NCI-H2081 treated with DMSO at 0.1 percent for 48 hours (cell line): ENCODE measurements at places on chromosomes 11 and 22.
A peak's percentile ranks its signal among the peaks of the same experiment; 100 is the strongest.

GRCh38 chr11:121138259-121138658 is 37.2 kb downstream of the TECTA start:
- DNase-seq = no peak

DNA sequence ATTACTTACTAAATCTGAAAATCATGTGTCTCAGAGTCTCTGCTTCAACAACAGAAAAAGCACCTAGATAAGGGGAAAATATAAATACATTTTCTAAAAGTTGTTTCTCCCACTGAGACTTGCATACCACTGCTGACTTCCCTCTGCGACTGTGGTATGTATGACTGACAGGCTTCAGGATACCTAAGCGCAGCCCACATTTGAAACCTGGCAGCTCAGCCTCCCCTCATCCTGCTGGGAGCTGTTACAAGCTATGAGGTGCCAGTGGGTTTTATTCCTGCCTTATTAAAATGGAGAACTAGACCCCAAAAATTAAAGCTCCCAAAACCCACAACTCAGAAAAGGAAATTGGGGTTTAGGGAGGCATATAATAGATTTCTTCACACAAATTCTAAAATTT is 133.6 kb downstream of the RAB38 start:
- no peak for DNase-seq

DNA sequence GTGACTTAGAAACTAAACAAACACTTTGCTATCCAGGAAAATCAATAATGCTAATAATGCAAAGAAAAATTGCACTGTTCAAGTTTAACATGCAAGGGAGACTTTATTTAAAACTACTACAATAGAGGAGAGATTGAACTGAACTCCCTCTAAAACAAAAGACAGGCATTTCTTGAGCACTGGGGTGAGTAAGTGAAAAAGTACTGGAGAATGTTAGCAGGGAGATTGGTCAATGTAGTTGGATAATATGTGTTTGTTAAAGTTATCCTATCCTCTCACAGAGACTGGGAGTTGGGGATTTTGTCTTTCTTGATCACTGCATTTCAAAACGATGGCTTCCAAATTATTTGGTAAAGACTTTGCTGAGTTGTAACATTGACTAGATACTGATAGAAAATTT is 77.6 kb downstream of the LUZP2 start:
- DNase-seq = no peak

- DNase-seq = no peak
These were observed 57.0 kb downstream of the PHF21A start for GRCh38 chr11:46064221-46064620.

- no peak for DNase-seq
These were observed 13.3 kb upstream of the CEP295 start for GRCh38 chr11:93648158-93648557.

- DNase-seq = no peak
These were observed 67.2 kb downstream of the MYO7A start for GRCh38 chr11:77195071-77195755.

- peak; percentile 12 for DNase-seq
These were observed 10.3 kb upstream of the MB start for GRCh38 chr22:35627267-35628041.

DNA sequence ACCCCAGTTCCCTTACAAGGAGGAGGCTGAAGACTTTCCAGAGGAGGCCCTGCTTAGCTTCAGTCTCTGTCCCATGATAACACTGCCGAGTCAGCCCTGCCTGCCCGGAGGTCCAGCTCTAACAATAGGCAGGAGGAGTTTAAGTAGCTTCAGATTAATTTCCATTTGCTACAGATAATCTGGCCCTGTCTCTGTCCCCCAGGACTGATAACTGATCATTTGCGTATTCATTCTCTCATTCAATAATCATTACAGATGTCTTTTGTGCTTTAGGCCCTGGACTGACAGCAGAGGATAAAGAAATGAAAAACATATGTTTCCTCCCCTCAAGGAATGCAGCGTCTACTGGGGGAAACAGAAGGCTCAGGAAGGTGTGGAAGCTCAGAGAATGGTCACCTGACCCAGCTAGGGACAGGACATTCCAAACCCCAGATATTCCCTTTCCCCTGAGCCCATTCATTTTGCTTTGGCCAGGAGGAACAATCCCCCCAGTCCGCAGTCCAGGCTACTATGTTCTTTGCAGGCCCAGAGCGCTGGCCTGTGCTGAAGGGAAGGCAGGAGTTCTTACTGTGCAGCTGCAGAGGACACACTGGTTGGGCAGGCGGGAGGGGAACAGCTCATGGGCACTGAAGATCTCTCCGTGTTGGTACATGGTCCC is 20.8 kb downstream of the CHRDL2 start:
- DNase-seq = no peak

DNA sequence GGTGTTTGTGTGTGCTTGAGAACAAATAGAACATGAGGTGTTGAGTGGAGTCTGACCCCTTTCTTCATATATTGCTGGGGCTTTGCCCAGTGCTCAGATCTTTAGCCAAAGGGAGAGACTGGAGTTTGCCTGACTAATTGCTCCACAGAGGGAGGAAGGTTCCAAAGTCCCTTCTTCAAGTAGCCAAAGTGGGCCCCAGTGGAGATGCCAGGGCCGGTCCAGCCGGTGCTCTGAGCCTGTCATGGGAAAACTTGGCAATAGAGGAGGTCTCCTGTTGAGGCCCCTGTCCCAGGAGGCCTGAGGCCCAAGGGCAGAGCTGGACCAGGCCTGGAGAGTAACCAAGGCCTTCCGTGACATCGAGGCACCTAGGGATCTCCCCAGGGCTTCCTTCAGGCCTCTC is 112.3 kb downstream of the DSCAML1 start:
- DNase-seq = no peak

DNA sequence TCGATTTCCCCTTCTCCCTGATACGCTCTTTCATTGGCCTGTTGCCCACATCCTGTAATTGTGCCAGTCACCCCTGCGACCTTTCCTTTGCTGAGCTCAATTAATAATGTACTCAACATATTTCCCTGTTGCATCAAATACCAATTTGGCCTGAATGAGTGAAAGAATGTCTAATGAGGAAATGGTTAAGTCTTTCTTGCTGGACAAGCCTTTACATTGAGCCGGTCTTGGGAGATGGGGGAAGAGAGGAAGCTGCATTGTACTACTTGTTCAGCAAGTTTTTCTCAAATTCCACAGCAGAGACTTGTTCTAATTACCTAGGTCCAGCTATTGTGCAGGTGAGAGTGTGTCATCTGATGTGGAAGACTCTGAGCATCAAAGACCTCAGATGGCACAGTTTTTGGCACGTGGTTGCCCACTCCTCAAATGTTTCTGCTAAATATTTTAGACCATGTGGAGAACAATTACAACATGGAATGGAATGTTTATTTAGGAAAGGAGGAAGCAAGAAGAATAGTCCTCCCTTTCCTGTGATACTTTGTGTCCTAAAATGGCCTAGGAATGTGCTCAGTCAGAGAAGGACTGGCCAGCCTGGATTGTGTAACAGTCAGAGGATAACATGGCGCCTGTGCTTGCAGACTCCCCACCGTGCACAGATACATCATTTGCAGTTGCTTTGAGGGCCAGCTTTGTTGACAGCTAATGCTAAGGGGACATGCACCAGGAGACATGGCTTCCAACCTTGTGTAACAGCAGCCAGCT is 129.5 kb upstream of the E2F8 start:
- DNase-seq = no peak

DNA sequence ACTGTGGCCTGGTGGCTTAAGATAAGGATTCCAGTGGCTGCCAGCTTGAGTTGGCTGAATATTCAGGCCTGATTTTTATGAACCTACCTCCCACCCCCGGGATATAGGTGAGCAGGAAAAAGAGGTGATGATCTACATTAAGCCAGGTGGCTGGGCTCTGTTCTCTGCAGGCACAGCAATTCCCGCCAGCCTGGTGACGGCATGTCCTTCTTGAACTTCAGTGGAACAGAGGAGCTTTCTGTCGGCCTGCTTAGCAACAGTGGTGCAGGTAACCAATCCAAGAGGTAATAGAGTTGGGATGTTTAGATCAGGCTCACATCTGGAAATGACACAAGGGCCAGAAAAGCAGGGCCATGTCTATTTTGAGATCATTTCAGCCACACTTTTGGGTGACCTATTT is 68.7 kb downstream of the DEPDC5 start:
- no peak for DNase-seq

GRCh38 chr11:120432056-120433018 is 79.2 kb upstream of the GRIK4 start:
- no peak for DNase-seq

- no peak for DNase-seq
These were observed 1052.9 kb downstream of the NTM start for GRCh38 chr11:132423266-132423665.

DNA sequence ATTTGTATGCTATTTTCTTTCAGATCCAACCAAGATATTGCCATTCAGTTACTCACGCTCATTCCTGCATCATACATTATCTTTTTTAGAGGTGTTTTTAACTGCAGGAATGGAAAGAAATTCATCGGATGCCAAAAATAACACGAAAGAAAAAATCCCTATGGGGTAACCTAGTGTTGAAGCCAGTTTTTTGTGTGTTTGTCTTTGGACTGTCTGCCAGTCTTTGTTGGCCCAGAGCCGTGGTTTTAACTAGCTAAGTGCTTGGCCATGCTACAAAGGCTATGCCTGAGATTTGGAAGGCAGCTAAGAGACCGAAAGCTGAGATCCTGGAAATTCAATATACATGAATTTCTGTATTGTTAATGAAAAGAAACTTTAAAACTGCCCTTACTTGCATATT is 309.8 kb upstream of the CNTN5 start:
- no peak for DNase-seq

GRCh38 chr22:17563936-17564391 is 666 bp downstream of the SLC25A18 start:
- DNase-seq = no peak

GRCh38 chr11:21262992-21263391 is 593.6 kb downstream of the NELL1 start:
- DNase-seq = no peak

DNA sequence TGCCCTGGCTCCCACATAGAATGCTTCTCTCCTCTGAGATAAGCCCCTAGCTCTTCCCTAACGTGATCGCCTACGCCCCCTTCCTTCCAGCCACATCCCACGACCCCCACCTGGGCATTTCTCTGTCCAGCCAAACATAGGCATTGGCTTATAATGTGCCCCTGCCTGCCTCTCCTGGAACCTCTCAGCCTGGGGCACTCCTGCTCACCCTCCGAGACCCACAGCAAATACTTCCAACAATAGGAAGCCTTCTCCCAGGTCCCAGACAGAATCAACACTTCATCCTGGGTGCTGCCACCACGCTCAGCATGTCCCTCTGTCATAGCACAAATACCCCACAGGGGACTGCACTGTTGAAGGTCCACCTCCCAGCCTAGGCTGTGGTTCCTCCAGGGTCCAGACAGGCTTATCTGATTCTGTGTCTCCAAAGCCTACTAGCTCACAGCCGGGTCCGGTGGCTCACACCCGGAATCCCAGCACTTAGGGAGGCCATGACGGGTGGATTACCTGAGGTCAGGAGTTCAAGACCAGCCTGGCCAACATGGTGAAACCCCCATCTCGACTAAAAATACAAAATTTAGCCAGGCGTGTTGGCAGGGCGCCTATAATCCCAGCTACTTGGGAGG is 24.2 kb upstream of the TMPRSS4 start:
- DNase-seq = no peak

- no peak for DNase-seq
These were observed 15.3 kb downstream of the POU2AF2 start for GRCh38 chr11:111260811-111261210.

DNA sequence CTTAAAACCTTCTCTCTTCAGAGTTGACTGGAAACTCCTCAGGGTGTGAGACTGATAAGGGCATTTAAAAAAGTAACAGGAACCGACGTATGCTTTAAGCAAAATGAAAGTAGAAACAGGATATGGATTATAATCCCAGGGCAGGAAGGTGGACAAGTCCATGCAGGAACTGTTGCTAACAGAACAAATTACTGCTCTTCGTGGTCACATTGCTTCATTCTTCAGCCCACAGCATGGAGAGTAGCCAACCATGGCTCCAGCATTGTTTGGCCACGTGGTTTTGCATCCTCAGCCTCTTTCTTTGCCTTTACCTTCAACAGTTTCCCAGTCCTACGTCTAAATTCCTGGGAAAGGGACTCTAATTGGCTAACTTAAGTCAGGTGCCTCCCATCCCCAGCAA is 563.1 kb upstream of the ISX start:
- no peak for DNase-seq

GRCh38 chr11:96102664-96103078 is 178.8 kb upstream of the MTMR2 start:
- DNase-seq = no peak

DNA sequence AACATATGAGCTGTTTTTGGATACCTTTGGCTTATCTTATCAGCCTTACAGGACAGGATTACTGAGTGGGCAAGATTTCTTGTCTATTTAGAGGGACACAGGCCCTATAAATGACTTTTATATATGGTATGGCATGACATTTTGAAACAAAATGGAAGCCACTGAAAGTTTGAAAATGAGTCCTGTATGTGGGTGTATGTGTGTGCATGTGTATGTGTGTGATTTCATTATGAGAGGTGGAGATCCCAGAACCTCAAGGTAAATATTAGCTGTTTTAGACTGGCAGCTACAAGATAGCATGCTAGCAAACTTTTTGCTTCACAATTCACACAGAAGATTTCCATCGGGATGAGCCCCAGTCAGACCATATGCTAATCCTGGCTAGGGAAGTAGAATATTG is 970.5 kb upstream of the CCDC90B start:
- DNase-seq = no peak

GRCh38 chr11:11349870-11350337 is 3.1 kb downstream of the CSNK2A3 start:
- no peak for DNase-seq

DNA sequence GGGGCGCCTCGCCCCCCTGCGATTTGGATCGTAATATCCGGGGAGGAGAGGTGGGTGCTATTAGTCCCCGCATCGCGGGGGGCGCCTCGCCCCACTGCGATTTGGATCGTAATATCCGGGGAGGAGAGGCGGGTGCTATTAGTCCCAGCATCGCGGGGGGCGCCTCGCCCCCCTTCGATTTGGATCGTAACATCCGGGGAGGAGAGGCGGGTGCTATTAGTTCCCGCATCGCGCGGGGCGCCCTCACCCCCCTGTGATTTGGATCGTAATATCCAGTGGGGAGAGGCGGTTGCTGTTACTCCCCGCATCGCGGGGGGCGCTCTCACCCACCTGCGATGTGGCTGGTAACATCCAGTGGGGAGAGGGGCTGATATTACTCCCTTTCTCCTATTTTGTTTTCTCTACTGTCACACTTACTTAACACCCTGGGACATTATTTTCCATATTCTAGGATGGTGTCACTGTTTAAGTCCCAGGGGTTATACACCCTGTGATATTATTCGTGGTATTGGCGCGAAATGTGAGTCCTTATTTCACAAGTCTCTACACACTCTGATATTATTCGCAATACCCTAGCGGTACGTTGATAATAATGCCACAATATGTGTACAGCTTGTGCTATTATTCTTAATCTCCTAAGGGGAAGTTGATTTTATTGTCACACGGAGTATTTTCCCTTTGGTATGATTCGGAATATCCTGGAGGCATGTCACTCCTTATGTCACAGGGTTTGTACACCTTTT is 57.8 kb upstream of the ALDH3B2 start:
- peak; percentile 18 for DNase-seq
